ENCODE measurements at places on chromosomes 1 and 21.

DNA sequence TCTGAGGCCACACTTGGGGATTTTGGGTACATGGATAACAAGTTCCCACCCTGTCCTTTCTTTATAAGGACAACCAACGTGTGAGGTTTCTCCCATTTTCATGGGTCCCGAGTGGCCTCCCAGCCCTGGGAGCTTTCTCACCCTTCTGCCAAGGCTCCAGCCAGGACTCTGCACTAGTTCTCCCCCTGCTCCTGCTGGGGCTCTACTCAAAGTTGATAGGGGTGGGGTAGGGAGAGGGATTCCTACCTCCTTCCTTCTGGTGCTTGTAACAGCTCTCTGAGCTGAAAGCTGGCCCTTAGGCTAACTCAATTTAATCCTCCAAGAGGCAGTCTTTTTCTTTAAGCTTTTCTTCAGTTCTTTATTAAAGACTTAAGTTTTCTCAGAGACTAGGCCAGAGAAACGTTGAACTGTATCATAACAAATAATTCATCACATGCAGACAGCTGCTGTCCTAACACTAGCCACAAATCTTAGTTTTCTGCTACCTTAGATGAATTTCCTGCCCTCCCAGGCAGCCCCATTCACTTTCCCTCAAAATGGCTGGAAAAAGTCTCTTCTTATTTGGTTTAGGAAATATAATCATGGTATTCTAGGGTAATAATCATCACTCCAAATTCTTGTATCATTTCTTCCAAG is 22.4 kb upstream of the DR1 start:
- DNase-seq, result no peak

- DNase-seq, result no peak
Measured at GRCh38 chr1:18817795-18818435, 41.5 kb downstream of the TAS1R2 start.

DNA sequence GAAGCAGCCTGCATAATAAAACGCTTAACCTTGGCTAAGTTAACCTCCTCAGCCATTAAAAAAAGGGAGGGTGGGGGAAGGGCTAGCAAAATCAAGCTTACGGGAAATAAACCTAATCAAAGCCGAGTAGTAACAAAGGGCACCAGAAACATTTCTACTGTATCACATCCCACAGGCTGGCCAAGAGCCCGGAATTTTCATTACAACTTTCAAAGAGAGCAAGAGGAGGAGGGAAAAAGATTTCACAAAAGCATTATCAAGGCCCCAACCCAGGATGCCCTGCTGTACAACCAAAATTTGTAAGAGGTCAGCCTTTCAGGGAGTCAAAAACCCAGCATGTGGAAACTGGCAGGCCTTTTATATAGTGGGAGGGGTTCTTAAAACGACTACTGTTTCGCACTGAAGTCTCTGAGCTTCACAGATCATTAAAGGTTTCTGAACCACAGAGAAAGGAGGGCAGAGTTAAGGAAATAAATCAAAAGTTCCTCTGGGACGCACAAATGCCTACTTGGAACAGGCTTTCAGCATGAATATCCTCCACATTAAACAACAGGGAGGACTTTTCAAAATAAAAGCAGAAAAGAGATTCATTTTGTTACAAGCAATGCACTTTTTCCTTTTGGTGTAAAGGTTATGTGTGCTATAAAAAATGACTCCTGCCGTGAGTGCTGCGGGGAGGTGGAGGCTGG is 90.4 kb downstream of the SLC45A1 start:
- peak; percentile 90 for DNase-seq

DNA sequence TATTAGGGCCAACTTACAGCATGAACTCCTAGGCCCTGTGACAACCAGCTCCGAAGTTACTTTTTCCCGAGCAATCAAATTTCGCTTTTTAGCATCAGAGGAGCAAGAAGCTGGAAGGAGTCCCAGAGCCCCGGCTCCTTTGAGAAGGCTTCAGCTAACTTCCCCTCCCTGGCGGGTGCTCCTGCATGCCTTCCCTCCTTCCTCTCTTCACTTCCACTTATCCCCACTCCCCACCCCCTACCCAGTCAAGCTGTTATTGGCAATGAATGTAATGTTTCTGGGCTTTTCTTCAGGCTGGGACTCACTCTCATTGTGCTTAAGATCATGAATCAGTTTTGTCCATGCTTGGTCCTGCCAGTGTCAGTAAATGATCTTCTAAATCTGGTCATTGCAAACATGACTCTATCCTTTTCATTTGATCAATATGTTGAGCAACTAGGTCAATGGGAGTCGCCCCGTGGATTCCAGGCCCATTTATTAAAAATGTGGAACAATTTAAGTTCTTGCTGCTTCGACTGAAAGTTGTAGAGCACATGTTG is 94.5 kb upstream of the TSPAN2 start:
- DNase-seq, result no peak

DNA sequence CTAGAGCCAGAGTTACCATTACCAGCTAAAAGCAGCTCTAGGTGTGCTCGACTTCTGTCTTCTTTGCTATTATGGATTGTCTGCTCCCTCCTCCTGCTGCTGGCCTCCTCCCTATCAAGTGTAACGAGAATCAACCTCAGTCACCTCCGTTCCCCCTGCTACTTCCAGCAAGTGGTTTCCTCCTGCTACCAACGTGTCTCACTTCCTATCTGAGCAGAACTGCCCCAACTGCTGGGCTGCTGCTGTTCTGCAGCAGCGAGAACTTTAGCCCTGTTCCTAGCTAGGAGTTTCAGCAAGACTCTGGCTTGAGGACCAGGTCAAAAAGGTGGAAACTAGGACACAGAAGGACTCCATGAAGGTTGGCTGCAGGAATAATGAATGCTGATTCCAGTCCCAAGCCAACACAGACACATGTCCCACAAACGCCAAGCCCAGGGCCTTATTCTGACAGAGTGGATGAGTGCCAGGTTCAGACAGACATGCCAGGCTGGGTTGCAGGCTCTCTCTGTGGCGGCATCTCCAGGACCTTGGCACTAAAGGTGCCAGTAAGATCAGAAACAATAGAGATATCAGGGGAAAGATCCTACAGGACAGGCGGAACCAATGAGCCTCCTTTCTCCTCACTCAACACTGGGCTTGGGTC is 46.9 kb downstream of the CD34 start:
- no peak for DNase-seq

Measured in astrocyte of the spinal cord (primary cell).